Activated T-helper 2 cell treated with anti-CD3 and anti-CD28 coated beads, Interferon-gamma antibody, Interleukin-2, Interleukin-4, amounts not matched to agents 10 μg/mL and 5 μg/mL and 100 μg/mL, durations not matched to agents 14 hours and 24 hours and 36 hours (primary cell): ENCODE measurements at places on chromosomes 3 and 15. TPM values are rescaled to one million over a fixed set of nuclear protein-coding genes. Genes with fewer than 3 reads are reported as not detected.

- no peak for DNase-seq
Measured at GRCh38 chr3:194389269-194389668, 9.8 kb downstream of the GP5 start.

DNA sequence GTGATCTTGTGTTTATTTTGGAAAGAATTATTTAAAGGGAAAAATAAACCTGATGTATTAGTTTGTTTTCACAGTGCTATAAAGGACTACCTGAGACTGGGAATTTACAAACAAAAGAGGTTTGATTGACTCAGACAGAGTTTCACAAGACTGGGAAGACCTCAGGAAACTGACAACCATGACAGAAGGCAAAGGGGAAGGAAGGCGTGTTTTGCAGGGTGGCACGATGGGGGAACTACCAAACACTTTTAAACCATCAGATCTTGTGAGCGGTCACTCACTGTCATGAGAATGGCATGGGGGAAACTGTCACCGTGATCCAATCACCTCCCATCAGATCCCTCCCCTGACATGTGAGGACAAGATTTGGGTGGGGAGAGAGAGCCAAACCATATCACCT lies 87.0 kb downstream of the TP63 start:
- no peak for DNase-seq

GRCh38 chr3:127151992-127152650 lies 40.8 kb upstream of the PRR23E start:
- DNase-seq = no peak

GRCh38 chr3:144148356-144148755 lies 176.7 kb downstream of the DIPK2A start:
- DNase-seq = no peak

Gene PCLAF
- 59.9 and 72.3 TPM in 2 replicates for total RNA-seq
